ENCODE measurements at places on chromosomes 16 and 17.

- no peak for DNase-seq
Observed at GRCh38 chr16:22786691-22787090, 27.3 kb upstream of the HS3ST2 start.

DNA sequence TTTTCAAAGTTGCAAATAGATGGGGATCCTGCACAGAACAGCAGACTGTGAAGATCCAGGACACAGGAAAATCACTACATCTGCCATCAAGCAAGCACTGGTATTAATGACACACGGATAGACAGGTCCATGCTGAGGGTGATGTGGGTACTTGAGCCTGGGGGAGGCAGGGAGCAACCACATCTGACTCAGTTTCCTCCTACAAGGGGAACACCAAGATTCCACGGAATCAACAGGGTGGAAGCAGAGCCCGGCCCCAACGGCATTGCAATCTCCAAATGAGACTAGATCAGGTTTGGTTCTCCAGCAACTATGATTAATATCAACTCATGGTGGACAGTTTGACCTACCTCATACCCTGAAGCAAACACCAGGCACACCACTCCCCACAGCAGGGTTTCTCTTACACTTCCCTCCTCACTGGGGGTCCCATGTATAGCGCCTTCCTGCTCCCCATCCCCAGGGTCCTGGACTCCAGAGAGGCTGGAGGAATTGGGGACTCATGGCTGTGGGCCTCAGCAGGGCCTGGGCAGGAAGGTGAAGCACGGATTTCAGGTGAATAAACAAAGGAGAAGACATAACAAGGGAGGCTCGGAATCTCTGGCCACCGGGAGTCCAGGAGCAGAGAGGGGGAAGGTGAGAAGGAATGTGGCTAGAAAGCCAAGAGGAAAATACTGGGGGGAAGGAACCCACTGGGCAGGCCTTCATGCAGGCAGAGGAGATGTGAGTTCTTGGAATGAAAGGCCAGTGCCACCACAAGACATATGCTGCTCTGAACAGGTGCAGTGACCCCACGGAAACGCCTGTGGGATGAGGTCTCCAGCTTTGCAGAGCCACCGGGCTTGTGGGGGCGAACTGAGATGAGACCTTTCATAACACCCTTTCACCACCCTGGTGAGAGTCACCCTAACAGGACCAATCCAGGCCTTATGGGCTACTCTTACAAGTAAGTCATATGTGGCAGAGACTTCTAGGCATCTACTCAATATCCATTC lies 29.5 kb upstream of the PIK3R6 start:
- no peak for DNase-seq

- DNase-seq: no peak
Observed at GRCh38 chr16:19783363-19784182, 65.5 kb downstream of the IQCK start.

DNA sequence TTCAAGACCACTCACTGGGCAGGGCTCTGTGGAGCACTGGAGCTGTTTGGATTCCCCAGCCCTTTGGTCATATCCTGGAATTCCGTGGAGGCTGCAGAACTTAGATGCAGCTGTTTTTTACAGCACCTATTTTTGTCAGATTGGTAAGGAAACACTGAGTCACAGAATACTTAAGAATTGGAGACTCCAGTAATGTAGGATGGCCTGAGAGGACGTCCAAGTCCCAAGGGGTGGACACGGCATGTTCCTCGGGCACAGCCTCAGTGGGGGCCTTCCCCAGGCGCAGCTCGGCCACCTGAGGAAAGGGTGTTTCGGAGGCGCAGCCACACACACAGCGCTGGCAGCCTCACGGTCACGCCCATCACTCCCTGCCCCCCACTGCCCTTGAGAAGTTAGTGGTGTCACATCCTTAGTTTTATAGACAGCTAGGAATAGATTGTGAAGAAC lies 14.8 kb downstream of the PLD6 start:
- no peak for DNase-seq

DNA sequence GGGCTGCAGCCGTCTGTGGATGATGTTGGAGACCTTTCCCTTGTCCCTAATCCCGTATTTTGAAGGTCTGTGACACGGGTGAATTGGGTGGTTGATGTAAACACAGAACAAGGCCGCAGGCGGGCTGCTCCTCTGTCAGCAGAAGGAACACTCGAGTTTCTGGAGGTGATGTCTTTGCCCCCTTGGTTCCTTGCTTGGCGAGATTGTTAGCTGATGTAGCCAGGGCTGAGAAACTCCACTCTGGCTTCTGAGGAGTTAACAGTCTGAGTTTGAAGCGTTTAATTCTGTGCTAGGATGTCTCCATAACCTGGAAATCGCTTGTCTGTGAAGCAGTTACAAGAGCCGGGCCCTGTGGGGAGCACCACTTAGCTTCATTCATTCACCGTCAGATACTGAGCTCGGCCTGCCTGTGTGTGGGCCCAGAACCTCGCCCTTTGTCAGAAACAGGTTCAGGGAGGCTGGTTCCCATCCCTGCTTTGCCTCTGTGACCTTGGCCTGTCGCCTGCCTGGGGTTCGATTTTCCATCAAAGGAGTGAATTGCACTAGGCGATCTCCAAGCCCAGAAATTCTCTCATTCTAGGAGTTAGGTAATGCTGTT lies 1.3 kb downstream of the MAPK8IP3 start:
- DNase-seq: no peak

DNA sequence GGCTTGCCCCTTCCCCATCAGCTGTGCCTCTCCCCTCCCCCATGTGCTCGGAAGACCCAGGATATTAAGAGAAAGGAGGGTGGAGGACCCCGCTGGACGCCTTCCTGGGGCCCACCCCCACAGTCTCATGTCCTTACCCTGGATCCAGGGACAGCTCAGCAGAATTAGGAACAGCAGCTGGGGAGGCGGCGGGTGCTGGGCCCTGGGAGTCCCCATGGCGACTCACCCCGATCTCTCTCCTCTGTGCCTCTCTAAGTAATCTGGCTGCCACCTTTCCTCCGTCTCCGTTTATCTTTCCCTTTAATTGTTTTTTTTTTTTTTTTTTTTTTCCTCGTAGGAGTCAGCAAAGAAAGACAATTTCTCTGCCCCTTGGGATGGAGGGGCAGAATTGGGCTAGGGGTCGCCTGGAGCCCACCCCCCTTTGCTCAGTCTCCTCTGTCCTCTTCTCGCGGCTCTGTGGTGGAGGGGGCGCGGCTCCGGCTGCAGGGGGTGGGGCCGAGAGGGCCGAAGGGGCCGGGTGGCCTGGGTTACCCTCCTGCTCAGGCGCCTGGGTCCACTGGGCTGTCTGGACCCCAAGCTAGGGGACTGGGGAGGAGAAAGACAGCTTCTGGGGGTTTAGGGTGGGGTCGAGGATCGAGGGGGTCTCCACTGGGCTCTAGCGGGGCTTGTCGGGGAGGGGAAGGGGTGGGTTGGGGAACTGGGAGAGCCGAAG lies 390 bp downstream of the SEZ6L2 start:
- DNase-seq: peak; percentile 90

DNA sequence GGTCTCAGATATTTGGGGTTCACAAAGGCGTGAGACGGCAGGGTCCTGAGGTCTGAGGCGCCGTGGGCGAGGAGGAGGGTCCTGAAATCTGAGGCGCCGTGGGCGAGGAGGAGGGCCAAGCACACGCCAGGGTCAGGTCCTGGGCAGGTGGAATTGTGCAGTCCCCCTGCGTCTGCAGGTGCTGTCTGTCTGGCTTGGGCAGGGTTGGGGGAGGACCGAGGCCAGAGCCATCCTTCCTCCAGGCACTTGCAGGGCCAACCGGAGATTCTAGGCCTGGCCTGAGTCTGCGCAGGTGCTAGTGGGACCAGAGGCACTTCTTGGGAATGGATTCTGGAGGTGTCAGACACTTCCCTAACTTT lies 2.4 kb upstream of the APRT start:
- no peak for DNase-seq

- DNase-seq: no peak
Observed at GRCh38 chr17:21276264-21276588, 8.3 kb upstream of the MAP2K3 start.

GRCh38 chr17:14121952-14122351 lies 52.6 kb downstream of the COX10 start:
- DNase-seq: no peak

GRCh38 chr17:77196251-77196650 lies 55.5 kb downstream of the SEC14L1 start:
- DNase-seq: no peak

DNA sequence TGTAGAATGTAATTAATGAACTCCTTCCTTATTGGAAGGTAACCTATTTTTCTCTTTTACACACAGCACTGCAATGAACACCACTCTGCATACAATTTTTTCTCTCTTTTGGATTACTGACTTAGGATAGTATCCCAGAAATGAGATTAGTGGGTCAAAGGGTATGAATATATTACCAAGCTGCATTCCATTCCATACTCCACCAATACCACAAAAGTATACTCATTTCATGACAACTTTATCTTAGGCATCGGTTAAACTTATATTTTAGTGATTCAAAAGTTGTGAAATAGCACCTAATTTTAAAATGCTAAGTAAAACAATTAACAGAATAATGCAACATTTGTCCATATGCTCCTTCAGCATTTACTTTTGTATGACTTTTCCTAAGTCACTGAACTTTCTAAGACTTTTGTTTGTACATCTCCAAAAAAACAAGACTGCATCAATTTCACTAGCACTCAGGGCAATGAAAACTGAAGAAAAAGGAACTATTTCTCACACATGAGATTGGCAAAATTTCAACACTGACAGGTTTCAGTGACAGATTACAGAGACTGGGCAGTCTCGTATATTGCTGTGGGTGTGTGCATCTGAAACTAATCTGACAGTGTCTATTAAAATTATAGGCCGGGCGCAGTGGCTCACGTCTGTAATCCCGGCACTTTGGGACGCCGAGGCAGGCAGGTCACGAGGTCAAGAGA lies 32.1 kb downstream of the HELZ start:
- DNase-seq: no peak

DNA sequence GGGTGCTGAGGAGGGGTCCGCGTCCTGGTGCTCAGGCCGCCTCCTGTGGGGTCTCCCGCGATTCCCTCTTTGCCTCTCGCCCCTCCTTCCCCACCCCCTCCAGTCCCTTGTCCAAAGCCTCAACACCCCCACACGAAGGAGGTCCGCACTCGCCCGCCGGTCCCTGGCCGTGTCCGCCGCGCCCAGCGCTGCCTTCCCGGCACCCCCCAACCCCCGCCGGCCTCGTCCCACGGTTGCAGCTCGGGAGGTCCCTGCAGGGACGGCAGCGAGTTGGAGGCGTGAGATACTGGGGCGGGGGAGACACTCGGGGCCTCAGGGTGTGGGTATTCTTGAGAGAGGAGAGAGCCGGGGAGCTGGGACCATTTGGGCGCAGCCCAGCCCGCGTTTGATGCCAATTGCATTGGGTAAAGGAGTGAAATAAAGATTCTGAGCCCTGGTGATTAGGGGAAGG lies 468 bp downstream of the FLYWCH2 start:
- DNase-seq: no peak

- peak; percentile 72 for DNase-seq
Observed at GRCh38 chr17:65183736-65184135, 46.6 kb downstream of the RGS9 start.

- peak; percentile 90 for DNase-seq
Observed at GRCh38 chr16:31033709-31034492, 543 bp downstream of the STX4 start.

- DNase-seq: no peak
Observed at GRCh38 chr17:40092581-40092980, 7.8 kb downstream of the NR1D1 start.

GRCh38 chr17:43860077-43860725 lies 13.2 kb downstream of the CD300LG start:
- no peak for DNase-seq

DNA sequence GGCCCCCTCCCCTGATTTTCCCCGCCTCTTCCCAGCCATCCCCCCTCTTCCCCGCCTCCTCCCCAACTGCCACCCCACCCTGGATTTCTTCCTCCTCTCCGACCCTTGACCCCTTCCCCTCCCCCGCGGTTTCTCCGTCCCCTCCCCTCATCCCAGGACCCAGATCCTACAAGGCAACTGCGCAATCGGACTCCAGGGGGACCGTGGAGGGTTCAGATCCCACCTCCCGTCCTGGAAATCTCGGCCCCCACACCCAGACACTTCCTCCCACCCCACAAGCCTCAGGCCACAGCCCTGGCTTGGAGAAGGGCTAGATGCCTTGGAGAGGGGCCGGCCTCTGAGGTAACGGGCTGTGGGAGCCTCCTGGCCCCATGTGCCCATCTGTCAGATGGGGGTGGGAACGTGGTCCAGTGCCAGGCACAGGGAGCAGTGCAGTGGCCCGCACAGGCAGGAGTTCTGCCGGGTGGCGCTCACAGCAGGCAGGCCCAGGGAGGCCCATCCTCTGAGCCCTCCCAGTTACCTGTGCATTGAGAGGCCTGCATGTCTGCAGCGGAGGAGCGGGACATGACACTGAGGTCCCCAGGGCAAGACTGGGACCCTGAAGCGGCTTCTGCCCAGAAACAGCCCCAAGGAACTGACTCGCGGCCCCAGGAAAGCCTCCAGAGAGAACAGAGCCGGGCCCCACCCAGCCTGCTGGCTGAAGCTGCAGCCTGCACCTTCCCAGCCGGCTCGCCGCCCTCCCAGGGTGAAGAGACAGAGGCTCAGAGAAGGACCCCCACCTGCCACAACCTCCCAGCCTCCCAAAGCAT lies 16.7 kb downstream of the ZNF423 start:
- no peak for DNase-seq

- DNase-seq: no peak
Observed at GRCh38 chr17:49996495-49997300, 1.7 kb upstream of the DLX3 start.
